ENCODE measurements at places on chromosomes 3 and 15.
A peak's percentile ranks its signal among the peaks of the same experiment; 100 is the strongest.

DNA sequence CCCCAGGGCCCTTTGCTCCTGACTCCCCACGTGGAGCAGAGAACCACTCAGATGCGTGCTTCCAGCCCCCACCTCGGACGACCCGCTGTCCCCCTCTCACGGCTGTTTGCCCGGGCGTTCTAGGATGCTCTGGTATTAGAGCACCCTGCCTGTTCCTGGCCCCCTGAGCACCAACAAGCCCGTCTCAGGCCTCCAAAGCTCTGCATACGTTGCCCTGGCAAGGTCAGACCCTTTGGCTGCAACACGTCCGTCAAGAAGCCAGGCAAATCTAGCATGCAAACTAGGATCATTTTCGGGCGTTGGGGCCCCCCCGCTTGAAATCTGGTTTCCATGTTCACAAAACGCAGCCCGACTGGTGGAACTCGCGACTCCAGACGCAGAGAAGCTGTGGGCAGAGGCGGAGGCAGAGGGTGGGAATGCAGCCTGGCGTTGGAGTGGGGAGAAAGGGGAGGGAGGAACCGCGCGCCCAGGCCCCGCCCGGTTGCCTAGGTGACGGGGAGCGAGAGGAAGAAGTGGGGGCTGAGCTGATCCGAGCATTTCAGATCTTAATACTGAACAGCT, 86.2 kb upstream of the PIAS1 start:
- peak; percentile 10 for DNase-seq

GRCh38 chr3:52792413-52792812, 2.2 kb upstream of the ITIH3 start:
- no peak for DNase-seq

DNA sequence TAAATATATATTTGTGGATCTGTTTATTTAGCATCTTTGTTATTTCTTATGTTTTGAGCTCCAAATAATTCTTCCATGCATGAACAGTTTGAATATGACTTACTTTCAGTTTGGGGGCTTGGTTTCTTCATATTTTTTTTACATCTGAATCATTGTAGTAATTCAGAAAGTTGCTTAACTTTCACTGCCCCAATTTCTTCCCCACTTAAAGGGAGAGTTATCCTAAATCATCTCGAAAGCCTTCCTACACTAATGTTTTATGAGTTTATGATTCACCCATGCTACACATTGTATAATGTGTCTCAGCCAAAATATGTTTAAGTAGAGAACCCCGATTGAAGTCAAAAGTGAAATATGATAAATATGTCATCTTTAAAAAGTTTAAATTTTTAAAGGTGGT, 47.8 kb downstream of the SPRED1 start:
- no peak for DNase-seq

- DNase-seq, result peak; percentile 83
These were observed 16.3 kb upstream of the JMJD7 start for GRCh38 chr15:41811432-41812195.

- DNase-seq, result no peak
These were observed 42.4 kb upstream of the VPS8 start for GRCh38 chr3:184769382-184770170.

GRCh38 chr15:68298882-68299381, 21.4 kb downstream of the FEM1B start:
- peak; percentile 12 for DNase-seq

GRCh38 chr3:152389316-152389934, 120.7 kb downstream of the MBNL1 start:
- no peak for DNase-seq

DNA sequence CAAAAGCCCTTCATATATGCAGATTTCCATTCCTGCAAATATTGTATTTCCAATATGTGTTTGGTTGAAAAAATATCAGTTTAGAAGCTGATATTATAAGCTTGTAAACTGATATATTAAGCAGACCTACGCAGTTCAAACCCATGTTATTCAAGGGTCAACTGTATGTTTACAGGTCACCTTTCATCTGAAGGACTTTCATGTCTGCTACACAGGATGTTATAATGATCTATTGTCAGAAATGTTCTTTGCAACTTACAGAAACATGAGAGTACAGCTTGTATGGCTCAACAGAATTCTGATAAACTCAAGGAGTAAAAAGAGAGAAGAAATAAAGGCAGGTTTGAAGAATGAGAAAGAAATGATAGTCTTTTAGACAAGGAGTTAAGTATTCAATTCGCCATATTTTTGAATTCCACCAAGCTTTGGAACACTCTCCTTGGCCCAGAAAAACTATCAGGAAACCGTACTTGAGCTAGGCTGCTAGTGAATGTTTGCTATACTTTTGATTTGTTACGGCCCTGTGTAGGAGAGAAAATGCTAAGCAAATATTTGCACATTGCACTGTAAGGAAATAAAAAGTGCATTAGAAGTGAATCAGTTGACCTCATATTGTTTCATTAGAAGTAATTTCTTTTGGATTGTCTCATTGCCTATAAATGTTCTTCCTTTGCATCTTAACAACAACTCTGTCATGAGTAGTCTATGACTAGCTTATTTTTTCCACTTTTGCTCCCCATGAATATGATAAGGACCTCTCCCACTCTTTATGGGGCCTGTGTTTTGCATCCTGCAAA, 81.2 kb downstream of the NEK11 start:
- DNase-seq, result no peak

DNA sequence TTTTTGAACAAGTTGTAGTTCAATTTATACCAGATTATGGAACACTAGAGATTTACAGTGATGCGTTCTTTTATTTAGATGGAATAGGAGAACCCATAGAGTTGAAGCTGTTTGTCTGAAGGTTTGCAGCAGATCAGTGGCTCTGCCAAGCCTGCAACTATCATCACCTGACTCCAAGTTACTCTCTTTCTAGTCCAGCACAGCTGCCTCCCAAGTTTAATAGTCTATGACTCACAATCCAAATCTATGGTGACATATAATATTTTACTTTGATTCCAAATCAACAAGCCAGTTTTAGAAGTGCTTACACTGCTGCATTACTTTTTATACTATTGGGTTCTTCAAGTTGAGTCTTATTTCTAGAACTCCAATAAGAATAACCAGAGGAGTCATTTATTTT, 400.4 kb downstream of the LPP start:
- DNase-seq, result no peak

GRCh38 chr15:65434201-65434600, 11.5 kb upstream of the IGDCC4 start:
- no peak for DNase-seq

DNA sequence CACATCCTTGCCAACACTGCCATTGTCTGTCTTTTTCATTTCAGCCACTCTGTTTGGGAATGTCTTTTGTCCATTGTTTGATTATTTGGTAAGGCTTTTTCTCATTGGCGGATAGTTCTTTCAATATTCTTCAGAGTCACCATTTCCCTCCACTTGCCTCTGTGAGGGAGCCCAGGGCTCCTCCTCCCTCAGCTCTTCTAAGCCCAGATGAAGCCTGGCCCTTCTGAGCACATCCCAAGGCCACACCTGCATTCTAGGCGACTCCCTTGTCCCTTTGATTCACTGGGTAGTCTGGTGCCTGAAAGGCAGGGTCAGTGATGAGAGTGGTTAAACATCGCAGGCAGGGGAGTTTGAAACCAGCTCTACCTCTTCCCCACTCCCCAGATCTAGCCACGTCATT, 12.4 kb upstream of the LTF start:
- no peak for DNase-seq

DNA sequence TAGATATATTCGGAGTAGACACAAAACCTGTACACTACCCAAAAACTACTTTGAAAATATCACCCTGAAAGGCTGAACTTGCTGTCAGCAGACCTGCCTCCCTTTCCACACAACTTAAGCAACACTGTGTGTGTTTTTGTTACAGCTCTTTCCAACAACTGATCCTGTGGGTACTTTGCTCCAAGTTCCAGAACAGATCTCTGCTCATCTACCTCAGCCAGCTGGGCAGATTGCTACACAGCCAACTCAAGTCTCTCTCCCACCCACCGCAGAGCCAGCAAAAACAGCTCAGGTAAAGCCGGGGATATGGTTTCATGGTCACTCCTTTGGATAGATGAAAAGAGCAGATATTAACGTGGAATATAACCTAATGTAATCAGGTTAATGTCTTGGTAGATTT, 19.7 kb upstream of the SLC22A13 start:
- no peak for DNase-seq

- no peak for DNase-seq
These were observed 7.6 kb upstream of the THBS1 start for GRCh38 chr15:39573287-39573686.

- no peak for DNase-seq
These were observed 18.3 kb downstream of the MAGEL2 start for GRCh38 chr15:23629234-23629805.

- no peak for DNase-seq
These were observed 102.7 kb downstream of the ATP1B3 start for GRCh38 chr3:141979050-141979671.

DNA sequence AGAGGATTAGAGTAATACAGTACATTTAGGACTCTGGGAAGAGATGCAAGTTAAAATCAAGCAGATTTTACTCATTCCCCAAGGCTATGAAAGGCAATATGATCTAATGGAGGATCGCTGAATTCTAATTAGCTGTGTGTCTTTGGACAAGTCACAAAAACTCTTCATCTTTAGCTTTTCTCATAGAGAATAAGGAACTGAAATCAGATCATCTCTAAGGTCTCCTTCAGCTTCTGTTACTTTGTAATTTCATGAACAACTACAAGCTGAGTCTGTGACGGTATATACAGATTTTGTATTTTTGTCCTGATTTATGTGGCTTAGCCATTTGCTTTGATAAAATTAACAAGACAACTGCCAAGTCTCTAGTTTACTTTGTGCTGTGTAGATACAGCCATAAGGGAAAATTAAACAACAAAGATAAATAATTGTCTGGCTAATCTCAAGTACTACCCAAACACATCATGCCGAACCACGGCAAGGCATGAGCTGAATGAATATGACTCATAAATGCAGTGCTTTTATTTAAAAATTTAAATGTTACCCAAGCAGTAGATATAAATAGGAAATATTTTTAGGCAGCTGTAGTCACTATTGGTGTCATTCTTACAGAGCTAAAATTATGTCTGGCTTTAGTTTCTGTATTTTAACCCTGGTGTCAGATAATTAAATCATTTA, 81.5 kb downstream of the GAP43 start:
- DNase-seq, result no peak

GRCh38 chr3:119311081-119311925, 17.1 kb downstream of the ARHGAP31 start:
- DNase-seq, result no peak

GRCh38 chr3:172562871-172563865, 39.9 kb upstream of the TNFSF10 start:
- peak; percentile 49 for DNase-seq

- no peak for DNase-seq
These were observed 258.8 kb downstream of the PLOD2 start for GRCh38 chr3:145902166-145902565.

GRCh38 chr3:53103397-53104296, 26.6 kb downstream of the RFT1 start:
- DNase-seq, result no peak

DNA sequence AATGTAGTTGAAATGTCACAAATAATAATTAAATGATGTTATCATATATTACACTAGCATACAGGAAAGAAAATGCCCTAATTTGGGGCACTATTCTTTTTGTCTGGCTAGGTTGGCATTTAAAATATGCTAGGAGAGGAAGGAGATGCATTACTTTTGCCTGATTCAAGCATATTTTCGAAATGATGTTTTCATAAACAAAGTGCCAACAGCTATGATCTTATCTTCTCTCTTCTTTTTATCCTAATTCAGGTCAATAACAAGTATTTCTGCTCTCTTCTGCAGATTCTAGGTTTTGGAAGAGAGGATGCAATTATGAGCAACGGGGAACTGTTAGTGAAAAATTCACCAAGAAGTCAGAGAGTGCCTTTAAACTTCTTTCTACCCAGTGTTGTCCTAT, 55.8 kb upstream of the NR2F2 start:
- no peak for DNase-seq

- no peak for DNase-seq
These were observed 26.9 kb downstream of the PIERCE2 start for GRCh38 chr15:55434989-55435825.

GRCh38 chr15:68939501-68939900, 9.2 kb downstream of the SPESP1 start:
- no peak for DNase-seq

DNA sequence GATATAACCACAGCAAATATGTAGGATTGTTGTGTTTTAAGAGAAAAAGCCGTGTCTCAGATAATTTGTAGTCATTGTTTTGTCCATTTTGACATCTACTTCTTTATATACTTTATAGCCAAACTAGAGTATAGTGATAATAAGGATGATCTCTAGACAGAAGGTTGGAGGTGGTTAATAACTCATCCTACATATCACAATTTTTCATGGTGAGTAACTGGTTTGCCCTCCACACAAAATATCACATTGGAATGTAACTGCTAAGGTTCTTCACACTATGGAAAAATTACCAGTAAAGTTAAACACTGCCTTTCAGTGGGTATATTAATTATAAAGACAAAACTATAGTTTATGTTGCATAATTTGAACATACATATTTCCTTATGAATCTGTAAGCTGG, 380.7 kb downstream of the LPP start:
- no peak for DNase-seq

DNA sequence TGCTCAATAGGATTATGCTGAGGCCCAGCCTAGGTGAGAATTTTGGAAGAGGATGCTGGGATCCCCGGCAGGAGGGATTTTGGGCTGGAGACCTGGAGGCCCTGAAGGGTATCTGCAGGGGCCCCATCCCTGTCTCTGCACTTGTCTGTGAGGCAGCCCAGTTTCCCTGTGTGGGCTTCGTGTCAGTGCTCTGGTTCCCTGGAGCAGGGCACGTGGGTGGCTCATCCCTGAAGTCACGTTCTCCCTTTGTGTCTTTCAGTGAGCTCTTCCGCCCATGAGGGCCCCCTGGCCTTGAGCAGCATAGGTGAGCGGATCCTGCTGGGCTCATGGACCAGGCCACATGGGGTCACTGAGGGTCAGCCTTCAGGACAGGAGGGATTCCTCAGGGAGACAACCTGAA, 217.9 kb downstream of the SNRPN start:
- no peak for DNase-seq
